ENCODE measurements at places on chromosomes 1 and 21.

DNA sequence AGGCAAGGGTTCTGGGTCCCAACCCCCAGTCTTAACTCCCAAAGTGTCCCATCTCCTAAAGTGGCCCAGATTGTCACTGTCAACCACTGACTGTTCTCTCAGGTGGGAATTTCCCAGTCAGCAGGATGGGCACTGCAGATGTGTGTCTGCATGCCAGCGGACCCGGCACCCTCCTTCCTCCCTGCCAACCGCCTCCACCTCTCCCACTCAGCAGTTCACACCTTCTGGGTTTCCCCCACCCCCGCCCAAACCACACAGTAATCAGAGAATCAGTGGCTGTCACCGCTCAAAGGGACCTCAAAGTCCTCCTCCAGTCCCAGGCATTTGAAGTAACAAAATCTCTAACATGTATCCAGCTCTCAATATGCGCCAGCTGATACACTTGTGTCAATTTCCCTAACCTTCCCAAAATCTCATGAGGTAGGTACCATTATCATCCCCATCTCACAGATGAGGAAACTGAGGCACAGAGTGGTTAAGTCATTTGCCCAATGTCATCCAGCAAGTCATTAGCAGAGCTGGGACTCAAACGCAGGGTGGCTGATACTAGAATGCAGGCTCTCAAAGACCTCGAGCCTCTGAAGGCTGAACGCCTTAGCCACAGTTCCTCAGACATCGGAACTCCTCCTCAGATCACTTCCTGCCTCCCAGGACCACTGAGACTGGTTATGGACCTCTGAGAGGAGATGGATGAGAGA is 4.8 kb downstream of the RUNX3 start:
- no peak for DNase-seq

GRCh38 chr1:193769651-193770050 is 583.2 kb upstream of the B3GALT2 start:
- no peak for DNase-seq

GRCh38 chr1:174998569-174999215 is 1.1 kb upstream of the CACYBP start:
- DNase-seq = no peak

- DNase-seq = no peak
Measured at GRCh38 chr1:110308247-110308646, 30.9 kb upstream of the RBM15 start.

All from HS-5 (cell line).